Thoracic aorta (tissue), 2 donors: ENCODE measurements at places on chromosomes 4 and X. TPM values are rescaled to one million over a fixed set of nuclear protein-coding genes. Genes with fewer than 3 reads are reported as not detected.

The SMR3B gene
- not detected for total RNA-seq

The ETNPPL gene
- not detected for total RNA-seq

The KLHL13 gene
- total RNA-seq, result 1.4 TPM

GRCh38 chrX:10244915-10245622 lies 88.3 kb downstream of the CLCN4 start:
- H3K4me3 ChIP-seq, result no peak overlapping the region
- H3K27ac ChIP-seq, result no peak overlapping the region
- H3K4me1 ChIP-seq, result no peaks in the 10 kb centered on the region
- no peaks in the 10 kb centered on the region for H3K36me3 ChIP-seq
- H3K27me3 ChIP-seq, result no peaks in the 10 kb centered on the region

DNA sequence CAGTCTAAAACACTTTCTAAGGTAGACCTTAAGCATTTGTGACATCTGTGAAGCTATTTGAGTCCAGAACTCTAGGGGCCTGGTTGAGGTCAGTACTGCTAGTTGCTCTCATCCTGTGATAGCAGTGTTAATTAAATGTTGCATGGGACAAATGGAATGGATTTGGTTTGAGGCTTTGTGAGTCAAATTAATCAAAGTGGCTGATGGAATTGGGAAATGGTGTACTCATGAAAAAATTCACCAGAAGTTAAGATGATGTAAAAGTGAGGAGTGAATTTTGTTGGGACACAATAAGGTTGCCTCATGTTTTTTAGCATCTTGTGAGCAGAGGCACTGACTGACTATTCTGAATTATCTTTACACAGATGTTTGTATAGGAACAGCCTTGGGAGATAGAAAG lies 99.2 kb upstream of the ARSJ start:
- no peaks in the 10 kb centered on the region for H3K4me1 ChIP-seq
- DNase-seq, result no peak
- H3K4me3 ChIP-seq, result no peak overlapping the region

- no peaks in the 10 kb centered on the region for H3K36me3 ChIP-seq
- no peaks in the 10 kb centered on the region for H3K4me1 ChIP-seq
- H3K27ac ChIP-seq, result no peak overlapping the region
- DNase-seq, result no peak
- H3K4me3 ChIP-seq, result no peak overlapping the region
These were observed 661.5 kb upstream of the FRG1 start for GRCh38 chr4:189279188-189279587.

- DNase-seq, result no peak
- H3K36me3 ChIP-seq, result no peaks in the 10 kb centered on the region
These were observed 72.6 kb downstream of the FHDC1 start for GRCh38 chr4:153008578-153009199.

GRCh38 chrX:134821370-134821769 lies 163.1 kb upstream of the PLAC1 start:
- no peak overlapping the region for H3K27ac ChIP-seq
- no peaks in the 10 kb centered on the region for H3K27me3 ChIP-seq
- H3K4me1 ChIP-seq, result no peaks in the 10 kb centered on the region
- H3K36me3 ChIP-seq, result no peaks in the 10 kb centered on the region

GRCh38 chrX:10506781-10507180 lies 113.6 kb downstream of the MID1 start:
- peaks cover 10% of the 10 kb centered on the region for H3K4me1 ChIP-seq
- H3K4me3 ChIP-seq, result no peak overlapping the region
- H3K27me3 ChIP-seq, result no peaks in the 10 kb centered on the region
- no peak overlapping the region for H3K27ac ChIP-seq
- no peaks in the 10 kb centered on the region for H3K36me3 ChIP-seq
